ENCODE measurements at places on chromosomes 6 and 20.
A peak's percentile ranks its signal among the peaks of the same experiment; 100 is the strongest.

GRCh38 chr6:43338243-43338642 is 29.6 kb upstream of the CRIP3 start:
- no peak for DNase-seq

DNA sequence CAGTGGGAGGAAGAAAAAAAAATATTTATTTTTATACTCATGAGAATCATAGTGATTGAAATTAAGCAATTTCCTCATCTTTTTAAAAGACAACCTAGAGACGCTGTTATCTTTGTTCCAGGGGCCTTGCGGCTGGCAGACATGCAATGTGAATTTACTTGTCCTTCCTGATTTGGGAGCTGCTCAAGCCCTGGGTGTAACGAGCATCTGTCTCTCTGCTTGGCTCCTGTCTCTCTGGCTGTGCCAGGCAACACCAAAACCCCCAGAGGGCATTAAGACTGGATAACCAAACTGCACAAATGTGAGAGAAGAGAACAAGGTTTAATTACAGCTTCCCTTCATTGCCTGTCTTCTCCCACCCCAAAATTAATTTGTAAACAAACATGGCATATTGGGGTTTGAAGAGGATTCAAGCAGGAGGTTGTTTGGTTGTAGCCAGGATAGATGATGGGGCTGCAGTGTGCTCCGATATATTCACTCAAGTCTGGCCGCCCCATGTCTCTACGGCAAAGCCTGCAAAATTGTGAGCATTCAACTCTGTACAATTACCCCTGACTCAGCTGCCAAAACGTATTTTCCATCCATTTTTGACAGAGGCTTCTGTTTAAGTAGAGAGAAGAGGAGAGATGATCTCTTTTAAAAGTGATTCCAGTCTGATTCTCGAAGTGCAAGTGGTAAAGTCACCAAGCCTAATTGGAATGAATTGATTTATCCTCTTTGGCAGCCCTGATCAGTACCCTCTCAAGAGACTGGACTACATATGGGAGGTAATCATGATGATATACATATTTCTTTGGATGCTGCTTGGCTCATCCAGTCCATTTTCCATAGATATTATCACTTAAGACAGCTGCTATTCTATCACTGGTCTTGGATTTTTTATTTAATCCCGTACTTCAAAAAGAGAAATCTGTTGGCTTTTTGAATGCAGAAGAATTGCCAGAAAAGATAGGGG is 170.2 kb downstream of the SLC24A3 start:
- no peak for DNase-seq

DNA sequence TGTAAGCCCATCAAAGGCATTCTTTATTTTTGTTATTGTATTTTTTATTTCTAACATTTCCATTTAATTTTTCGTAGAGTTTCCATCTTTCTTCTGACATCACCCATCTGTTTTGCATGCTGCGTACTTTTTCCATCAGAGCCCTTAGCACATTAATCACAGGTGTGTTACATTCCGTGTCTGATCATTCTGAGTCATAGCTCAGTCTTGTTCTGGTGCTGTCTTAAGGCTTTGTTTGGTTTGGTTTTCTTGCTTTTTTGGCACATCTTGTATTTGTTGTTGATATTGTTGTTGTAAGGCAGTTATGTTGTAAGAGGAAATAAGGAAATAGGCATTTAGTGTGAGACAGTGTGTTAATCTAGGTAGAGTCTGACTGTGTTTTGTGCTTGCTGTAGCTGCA is 214.6 kb upstream of the CDH4 start:
- no peak for DNase-seq

DNA sequence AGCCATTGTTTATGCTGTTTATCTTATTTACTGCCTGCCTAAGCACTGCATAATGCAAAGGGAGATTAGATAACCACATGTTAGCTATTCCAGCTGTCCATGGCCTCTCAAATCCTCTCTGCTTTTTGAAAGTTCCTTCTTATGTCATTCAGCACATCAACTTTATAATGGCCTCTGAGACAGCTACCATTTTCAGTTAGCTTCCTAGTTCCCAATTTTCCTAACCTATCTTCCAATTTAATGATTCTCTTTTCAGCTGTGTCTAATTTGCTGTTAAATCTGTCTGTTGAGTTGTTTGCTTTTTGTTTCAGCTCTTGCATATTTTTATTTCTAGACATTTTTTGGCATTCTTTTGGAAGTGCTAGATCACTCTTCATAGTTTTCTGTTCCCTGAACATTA is 173.4 kb upstream of the PLCB4 start:
- no peak for DNase-seq

- no peak for DNase-seq
Measured at GRCh38 chr6:155216312-155217046, 47.3 kb upstream of the CLDN20 start.

DNA sequence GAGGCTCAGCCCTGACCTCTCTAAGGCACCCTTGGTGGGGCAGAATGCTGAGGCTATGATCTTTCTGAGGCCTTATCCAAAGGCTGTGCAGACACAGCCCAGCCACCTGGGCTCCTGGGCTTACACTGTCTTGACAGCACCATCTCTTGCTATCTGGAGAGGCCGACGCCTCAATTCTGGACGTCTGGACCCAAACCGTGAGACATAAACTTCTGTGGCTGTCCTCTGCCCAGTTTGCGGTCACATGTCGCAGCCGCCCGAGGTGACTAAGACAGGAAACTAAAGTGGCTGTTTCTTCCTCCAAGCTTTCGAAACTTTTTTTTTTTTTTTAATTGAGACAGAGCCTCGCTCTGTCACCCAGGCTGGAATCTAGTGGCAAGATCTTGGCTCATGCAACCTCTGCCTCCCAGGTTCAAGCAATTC is 49.3 kb downstream of the PRR18 start:
- DNase-seq: no peak

DNA sequence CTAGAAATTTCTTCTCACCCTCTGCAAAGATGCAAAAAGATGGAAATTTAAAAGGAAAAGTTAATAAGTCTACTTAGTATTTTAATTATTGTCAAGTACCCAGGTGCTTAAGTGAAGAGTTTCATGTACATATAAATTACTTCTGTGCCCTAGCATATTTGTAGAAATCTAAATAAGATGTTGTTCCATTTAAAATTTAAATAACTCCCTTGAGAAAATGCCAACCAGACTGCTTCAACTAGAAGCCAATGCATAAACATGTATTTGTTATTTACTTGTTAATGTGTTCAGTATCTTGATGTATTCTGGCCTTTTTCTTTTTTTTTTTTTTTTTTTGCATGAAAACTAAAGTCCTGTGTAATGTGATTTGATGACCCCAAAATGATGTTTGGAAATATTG is 6.3 kb upstream of the TMEM244 start:
- no peak for DNase-seq

- DNase-seq: no peak
Measured at GRCh38 chr6:26217714-26218075, 130.5 kb downstream of the HFE start.

- DNase-seq: no peak
Measured at GRCh38 chr6:192313-192664, 100.0 kb upstream of the DUSP22 start.

DNA sequence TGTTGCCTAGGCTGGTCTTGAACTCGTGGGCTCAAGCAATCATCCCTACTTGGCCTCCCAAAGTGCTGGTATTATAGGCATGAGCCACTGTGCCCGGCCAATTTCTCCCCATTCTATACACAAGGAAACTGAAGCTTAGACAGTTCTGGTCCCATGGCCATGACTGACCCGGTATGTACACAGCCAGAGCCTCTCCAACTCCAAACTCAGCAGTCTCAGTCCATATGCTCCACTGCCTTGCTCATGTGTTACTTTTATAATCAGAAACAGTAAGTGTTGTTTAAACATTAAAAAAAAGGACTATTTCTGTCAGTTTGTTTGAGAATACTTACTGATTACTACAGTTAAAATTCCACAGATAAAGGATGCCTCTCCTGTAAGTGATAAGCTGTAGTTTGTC is 50.6 kb downstream of the RNF24 start:
- DNase-seq: no peak

DNA sequence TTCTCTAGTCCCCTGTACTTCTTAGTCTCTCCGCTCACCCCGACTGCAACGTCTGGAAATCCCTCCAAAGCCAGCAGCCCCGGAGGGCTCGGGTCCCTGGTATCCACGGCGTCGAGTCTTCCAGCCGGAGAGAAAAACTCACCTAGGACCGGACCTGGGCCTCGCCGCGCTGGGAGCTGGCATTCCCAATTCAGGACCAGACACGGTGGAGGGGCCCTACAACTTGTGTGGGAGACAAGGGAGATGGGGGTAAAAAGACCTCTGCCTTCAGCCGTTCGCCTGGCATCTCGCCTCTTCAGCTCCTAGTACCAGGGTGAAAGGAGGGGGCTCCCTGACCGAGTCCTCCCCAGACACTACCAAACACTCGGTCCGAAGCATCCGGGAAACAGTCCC is 64.3 kb downstream of the GPX5 start:
- DNase-seq: no peak

GRCh38 chr6:154403788-154404187 is 47.2 kb upstream of the IPCEF1 start:
- DNase-seq: peak; percentile 50

- DNase-seq: peak; percentile 70
Measured at GRCh38 chr6:155174576-155175211, 89.1 kb upstream of the CLDN20 start.

DNA sequence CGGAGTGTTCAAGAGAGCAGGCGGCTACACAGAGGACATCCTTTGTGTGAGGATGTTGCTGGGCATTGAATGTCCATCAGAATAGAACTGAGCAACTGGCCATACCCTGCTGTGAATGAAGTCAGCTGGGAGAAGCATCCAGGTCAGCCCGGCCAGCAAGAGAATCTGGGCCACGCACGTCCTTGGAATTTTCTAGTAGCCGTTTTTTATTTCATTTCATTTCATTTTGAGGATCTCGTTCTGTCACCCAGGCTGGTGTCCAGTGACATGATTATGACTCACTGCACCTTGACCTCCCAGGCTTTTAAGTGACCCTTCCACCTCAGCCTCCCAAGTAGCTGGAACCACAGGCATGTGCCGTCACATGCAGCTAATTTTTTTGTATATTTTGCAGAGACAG is 97.9 kb downstream of the SSR1 start:
- DNase-seq: no peak

DNA sequence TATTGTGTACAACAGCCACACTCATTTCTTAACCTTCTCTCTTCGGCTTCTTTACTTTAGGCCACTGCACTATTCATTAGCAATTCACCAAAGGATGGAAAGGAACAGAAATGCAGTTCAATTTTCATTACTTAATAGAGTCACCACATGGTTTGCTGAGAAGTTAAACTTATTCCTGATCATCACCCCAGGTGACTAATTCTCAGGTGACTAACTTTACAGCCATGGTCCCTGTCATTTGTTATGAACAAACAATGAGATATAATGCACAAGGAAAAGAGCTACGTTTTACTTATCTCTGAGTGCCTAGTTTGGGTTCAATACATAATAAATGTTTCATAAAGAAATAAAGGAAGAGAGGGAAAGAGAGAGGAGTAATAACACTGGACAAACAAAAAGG is 45.8 kb upstream of the DST start:
- DNase-seq: no peak

Measured in AG09309 (cell line).